ENCODE measurements at places on chromosomes 4 and X. TPM values are rescaled to one million over a fixed set of nuclear protein-coding genes. Genes with fewer than 3 reads are reported as not detected.
A peak's percentile ranks its signal among the peaks of the same experiment; 100 is the strongest.

DNA sequence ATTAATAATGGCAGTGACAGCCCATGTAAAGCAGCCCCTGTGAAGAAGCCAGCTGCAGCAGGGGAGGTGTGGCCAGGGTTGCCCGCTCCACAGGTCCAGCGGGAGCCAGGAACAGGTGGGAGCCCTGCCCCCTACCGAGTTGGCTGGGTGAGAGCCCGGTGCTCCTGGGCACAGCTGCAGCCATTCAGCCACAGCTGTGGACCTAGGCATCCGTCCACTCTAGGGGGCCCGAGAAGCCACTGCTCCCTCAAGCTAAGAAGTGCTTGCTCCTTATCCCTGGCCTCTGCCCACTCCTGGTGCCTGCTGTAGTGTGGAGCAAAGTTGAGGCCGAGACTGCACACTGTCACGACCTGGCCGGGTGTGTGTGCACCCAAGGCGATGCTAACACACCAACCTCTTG, 1469.0 kb downstream of the PCDH7 start:
- no peak for DNase-seq

GRCh38 chr4:73740353-73740778, at the start of gene CXCL8:
Gene CXCL8 (plus strand): TSS chr4:73740569. CDS start chr4:73740659, 90 bp downstream.
- DNase-seq = peak; percentile 100

DNA sequence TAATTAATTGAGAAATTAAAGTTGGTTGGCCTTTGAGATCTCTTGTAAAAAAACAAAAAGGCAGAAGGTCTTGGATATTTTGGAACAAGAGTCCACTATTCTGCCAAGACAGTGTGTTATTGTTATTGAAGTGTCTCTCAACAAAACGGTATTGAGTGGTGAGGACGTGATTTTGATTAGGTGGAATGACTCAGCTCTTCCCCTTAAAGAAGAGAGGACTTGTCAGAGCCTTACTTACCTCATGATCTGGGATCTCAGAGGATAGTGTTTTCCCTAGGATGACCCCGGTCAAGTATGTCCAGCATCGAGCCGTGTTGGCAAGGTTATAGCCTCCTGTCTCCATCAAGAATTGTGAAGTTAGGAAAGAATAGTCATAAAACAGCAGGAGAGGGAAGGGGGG, 110.9 kb downstream of the HDAC8 start:
- no peak for DNase-seq

DNA sequence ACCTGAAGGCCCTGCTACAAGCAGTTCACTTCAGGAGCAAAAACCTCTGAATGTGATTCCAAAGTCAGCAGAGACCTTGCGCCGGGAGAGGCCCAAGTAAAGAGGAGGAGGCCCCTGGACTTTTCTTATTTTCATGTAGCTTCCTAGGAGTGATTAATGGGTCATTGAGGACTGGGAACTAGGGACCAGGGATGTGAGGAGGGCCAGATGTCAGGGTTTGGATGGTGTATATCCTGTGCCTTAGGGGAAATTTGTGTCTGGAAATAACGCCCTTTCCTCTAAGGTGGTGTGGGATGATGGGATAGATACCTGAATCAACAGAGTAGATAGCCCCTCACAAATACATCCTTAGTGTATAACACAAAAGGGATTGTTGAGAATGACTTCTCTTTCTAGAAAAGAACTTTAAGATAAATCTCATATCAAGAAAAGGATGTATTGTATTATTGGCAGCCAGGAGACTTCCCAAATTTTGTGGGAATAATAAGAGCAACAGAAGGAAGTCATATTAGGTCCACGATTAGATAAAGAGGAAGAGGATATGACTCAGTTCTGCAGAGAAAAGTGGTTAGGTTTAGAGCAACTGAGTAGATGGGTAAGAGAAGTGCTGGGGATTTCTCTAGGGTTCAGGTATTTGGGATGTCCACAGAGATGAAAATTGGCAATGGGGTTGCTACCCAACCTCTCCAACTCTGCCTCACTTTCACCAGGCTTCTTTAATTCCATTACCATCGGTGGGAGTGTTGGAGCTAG, 1.1 kb downstream of the ITGB1BP2 start:
- DNase-seq = peak; percentile 7

Gene GAGE13
- total RNA-seq = not detected

Gene KIF4A
- 43.5 TPM for total RNA-seq

Gene PAGE2B
- not detected for total RNA-seq

DNA sequence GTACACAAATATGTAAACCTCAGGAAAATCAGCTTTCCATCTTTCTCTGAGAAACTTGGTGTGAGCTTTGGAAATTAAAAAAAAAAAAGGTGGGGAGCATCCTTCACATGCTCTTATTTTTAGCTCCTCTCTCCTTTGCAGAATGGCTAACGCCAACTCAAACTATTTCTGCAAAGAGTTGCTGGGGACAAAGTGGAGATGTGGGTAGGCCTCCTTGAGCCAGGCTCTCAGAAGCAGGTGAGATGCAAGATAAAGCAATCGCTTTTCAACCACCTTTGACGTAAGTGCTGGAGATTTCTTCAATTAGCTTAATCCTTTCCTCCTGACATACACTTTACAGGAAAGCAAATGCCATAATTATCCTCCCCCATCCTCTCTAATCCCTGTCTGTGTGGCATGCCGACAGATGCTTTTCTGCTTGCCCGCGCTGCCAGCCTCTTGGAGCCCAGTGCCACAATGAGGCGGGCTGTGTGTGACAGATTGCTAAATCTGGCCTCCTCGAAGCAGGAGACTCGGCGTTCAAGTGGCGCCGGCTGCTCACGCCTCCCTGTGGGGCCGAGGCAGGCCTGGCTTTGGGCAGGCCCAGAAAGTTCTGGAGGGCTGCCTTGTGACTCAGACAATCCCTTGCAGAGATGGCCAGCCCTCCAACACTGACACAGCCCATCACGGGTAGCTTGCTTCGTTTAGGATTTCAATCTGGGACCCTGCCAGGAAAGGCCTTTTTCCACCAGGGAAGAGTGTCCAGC, 64.9 kb upstream of the SOD3 start:
- no peak for DNase-seq

Gene PRDM8
- 9.4 TPM for total RNA-seq

DNA sequence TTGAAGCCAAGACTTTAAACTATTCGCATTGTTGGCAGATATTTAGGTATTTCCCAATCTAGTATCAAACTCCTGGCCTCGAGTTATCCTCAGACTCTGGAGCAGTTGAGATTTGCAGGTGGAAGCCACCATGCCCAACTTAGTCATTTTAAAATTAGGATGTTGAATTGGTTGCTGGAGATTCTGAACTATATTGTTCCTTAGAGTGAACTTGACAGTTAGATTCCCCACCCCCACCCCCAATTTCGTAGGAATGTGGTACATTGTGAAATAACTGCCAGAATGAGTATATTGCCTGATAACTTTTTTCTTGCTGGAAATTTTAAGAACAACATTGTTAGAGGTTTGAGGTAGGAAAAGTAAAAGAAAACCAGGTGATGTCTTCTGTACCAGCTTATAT, 2.3 kb downstream of the NOCT start:
- DNase-seq = peak; percentile 6

- DNase-seq = no peak
Measured at GRCh38 chrX:48711162-48711928, 14.8 kb downstream of the SUV39H1 start.

GRCh38 chr4:103719830-103720207, at the start of gene TACR3:
Gene TACR3 (minus strand): TSS chr4:103719985. CDS start chr4:103719675, 310 bp downstream.
- no peak for DNase-seq

DNA sequence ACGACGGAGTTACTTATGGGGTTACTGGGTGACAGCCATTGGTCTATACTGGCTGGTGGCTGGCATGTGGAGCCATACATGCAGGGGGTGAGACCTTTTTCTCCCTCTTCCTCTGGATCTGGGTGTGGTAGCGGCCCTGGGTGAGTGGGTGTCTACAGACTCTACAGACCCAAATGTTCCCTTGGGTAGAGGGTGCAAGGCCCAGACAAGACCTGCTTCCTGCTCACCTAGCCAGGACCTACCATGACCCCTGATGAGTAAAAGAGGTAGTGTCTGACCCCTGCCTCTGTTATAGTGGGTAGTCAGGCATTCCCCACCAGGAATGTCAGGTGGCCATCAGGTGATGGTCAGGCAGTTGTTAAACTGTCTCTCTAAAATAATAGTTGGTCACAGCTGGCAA, 66.8 kb downstream of the SLC2A9 start:
- no peak for DNase-seq

Measured in PC-3 (cell line).